ENCODE measurements at places on chromosomes 5 and 9.

GRCh38 chr5:58751222-58751837 lies 168.5 kb downstream of the RAB3C start:
- peak; percentile 26 for DNase-seq

DNA sequence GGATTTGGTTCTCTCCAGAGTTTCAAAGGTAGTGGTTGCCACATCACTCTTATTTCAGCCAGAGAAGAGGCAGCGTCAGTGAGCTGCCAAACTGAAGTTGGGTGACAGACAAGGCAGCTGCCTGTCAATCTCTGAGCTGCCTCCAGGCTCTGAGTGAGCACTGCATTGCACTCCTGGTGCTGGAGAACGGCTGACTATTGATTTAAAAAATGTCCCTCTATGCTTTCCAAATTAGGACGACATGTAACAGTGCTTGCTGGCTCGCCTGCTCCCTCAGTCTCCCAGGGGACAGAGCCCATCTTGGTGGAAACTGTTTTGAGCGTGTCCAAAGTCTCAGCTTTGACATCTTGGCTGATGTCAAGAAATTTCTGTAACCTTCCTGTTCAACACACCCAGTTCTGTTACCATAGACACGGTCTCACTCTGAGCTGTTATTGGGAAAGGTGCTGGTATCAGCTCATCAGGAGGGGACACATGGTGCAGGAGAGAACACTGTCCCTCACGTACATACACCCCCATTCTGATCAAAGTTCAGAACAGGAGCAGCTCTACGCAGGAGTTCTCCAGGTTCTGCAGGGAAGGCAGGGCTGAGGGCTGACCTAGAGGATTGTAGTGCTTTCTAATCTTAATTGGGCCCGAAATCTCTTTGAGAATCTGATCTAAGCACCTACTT lies 15.7 kb downstream of the PCDH12 start:
- no peak for DNase-seq

GRCh38 chr5:34993951-34994350 lies 53.8 kb downstream of the AGXT2 start:
- DNase-seq: no peak

- no peak for DNase-seq
These were observed 245.9 kb downstream of the FSTL4 start for GRCh38 chr5:133366438-133366837.

DNA sequence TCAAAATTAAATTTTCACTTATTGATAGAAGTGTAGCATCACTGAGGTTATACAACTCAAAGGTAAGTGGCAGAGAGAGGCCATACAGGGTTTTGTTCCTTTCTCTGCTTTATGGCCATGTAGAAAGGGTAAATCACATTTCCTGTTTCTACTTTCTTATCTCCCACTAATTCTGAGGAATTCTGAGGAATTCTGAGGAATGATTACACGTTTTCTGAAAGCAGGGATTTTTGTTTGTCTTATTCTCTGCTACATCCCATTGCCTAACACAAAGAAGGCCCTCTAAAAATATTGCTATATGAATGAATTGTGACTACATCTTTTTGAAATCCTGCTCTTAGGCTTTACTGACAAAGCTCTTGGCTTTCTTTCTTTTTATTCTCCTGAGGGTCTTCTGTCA lies 516.9 kb upstream of the ZNF608 start:
- DNase-seq: no peak

GRCh38 chr5:64569858-64570257 lies 64.0 kb downstream of the RGS7BP start:
- no peak for DNase-seq

DNA sequence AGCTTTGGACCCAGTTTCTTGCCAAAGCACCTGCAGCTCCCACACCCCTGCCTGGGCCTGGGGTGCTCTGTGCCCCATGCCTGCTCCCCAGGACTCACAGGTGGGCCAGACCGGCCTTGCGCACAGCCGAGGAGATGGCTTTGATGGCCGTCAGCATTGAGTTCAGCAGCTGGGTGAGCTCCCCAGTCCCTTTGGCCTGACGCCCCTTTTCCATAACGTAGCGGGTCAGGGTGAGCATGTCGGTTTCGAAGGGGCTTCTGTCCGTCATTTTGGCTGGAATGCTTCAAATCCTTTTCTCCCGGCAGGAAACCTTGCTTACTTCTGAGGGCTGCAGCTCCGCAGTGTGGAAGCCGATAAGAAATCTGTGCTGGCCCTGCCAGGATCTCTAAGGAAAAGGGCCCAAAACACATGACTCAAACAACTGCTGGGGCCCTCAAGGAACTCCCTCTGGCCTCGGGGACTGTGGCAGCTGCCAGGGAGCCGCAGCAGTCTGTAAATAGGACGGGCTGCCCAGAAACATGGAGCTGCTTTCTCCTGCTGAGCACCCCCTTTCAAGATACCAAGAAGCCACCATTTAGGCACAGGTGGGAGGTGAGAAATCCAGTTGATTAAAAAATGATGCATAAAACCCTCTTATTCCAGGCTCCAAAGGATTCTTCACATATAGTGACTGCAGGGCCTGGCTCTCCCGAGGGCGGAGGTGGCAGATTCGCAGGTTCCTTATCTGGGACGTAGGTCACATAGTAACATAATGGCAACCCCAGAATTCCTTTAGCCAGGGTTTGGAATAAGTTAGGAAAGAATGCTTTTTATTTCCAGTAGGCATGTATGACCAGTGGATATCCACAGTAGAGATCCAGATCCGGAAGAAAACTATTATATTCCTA lies at the start of gene FBP2:
TSS of gene FBP2 (minus strand) at position 366 of the 887 bp plus-strand sequence. CDS start at position 268, 98 bp downstream.
- DNase-seq: no peak

DNA sequence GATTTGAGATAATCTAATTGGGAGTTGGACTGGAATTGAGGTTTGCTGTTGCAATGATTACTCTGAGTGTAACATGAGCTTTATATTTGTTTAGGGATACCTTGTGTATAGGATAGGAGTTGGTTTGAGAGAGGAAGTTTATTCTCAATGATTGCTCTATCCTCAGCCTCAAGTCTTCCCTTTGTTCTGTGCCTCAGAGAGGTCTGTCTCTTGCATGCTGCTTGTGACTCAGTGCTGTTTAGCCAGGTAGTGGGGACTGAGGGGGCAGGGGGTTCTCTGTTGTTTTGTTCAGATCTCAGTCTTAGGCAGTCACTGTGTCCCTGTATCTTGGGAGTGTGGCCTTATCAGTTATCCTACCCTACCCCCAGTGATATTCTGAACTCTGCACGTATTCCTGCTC lies 192.1 kb downstream of the SPATA31D1 start:
- no peak for DNase-seq

All from fibroblast of skin of abdomen (primary cell).